ENCODE measurements at places on chromosomes 12 and 14.

DNA sequence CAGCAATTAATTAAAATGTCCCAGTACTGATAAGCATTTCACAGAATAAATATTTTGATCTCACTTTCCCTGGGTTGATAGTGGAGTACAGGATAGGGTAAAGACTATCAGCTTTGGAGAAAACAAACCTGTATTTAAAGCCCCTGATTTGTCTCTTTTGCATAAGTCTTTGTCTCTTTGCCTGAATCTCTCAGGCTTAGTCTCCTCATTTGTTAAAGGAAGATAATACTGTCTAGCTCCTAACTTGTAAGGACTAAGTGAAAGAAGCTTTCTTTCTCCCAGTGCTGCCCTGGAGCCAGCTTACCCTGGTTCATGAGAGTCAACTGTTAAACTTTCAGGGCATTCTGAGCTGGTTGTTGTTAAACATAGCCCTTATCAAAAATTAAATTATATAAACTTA, 5.5 kb upstream of the NR1H4 start:
- DNase-seq: no peak

GRCh38 chr14:54085232-54085761, 128.7 kb upstream of the BMP4 start:
- no peak for DNase-seq

DNA sequence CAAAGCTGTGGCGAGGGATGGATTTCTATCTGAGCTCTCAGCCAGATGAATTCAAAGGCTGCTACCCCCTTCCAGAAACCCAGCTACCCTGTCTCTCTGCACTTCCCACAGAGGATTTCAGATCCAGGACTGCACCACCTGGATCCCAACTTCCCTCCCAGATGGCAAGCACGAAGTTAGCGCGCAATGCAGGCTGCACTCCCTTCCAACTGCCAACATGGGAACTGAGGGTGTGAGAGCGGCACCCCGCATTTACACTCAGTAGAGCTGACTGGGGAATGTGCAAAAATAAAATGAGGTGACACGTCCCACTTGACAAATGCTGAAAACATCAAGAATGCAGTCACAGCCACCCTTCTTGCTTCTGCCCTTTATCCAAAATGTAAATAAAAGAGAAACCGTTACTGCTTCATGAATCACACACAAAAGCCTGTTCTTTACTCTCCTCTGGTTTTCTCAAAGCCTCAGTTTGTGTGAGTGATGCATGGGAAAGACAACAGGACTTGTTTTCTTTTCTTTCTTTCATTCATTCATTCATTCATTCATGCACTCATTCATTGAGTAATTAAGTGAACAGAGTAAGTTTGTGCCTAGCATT, 85.7 kb downstream of the ITPK1 start:
- no peak for DNase-seq

- no peak for DNase-seq
Observed at GRCh38 chr12:132514838-132515237, 24.9 kb downstream of the FBRSL1 start.

- DNase-seq: no peak
Observed at GRCh38 chr12:42234970-42235369, 3.1 kb downstream of the YAF2 start.

- DNase-seq: no peak
Observed at GRCh38 chr12:65391711-65392110, 113.2 kb downstream of the MSRB3 start.

DNA sequence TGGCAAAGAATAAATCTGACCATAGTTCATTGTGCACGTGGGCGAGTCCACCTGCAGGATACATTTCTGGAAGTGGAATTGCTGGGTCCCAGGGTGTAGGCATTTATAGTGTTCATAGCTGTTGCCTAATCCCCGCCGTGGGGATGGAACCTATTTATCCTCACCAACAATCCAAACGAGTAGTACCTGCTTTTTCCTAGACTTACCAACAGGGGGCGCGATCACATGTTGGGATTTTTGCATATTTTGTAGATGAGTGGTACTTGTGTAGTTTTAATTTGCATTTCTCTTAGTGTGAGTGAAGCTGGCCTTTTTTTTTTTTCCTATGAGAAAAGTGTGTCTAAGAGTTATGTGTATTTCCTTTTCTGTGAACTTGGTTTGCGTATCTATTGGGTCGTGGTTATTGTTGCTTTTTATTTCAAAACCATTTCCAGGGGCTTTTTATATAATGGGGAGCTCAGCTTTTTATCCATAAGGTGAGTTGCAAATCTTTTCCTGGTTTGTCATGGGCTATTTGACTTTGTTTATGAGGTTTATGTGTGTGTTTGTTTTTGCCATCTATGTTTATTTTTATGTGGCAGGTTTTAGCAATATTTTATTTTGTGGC, 67.2 kb downstream of the CCDC92 start:
- no peak for DNase-seq

GRCh38 chr12:52477651-52478050, 4.0 kb upstream of the KRT6C start:
- no peak for DNase-seq

DNA sequence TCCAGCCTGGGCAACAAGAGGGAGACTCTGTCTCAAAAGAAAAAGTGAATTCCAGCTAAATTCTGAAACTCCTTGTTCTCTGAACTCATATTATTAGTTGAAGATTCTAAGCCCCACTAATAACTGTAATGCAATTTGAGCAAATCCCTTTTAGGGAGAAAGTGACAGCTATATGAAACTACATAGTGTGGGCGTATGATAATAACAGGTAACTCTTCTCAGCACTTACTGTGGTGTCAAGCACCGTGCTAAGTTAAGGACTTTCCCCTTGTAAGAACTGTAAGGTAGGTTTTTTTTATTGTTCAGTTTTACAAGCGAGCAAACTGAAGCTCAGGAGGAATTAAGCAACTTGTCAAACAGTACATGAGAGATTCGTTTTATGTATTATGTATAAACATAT, 5.4 kb downstream of the ANKRD13A start:
- DNase-seq: peak; percentile 68

DNA sequence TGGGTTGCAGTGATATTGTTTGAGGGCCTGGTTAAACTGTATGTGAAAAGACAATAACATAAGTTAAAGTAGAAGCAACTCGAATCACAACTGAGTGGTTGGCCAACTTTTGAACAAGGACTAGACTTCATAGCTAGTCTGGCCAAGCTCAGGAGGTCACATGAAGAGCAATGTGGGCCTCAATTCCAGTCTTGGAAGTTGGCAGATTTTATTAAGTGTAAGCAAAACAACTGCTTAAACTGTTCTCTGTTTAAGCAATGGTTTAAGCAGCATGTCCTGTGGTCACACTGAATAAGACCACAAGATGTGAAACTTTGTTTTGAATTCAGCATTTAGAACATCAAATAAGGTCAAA, 100.4 kb downstream of the TMTC3 start:
- no peak for DNase-seq

DNA sequence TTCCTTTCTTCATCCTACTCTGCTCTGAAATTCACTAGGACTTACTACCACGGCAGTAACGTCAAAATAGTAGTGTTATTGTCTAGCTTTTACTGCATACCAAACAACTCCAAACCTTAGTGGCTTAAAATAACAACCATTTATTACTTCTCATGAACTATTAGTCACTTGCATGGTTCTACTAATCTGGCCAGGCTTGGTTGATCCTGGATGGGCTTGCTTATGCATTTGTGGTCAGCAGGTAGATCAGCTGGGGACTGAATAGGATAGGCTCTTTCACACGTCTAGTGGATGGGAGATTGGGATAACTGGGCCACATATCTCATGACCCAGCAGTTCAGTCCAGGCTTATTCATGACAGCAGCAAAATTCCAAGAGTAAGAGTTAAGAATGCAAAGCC, 9.4 kb upstream of the SLC35F4 start:
- no peak for DNase-seq

DNA sequence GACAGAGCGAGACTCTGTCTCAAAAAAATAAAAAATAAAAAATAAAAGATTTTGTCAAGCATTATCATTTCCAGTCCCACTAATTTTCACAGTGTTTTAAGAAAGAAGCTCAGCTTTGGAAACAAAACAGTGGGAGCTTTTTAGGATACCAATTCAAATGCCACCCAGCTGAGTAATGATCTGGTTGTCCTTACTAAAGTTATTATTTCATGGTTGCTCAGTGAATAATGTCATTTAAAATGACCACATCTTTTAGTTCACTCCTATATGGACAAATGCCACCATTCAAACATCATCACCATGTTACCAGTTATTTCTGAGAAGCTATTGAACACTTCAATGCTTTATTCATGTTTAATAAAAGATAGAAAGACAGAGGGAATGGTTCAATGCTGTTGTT, 365.0 kb downstream of the CCER1 start:
- DNase-seq: no peak

- no peak for DNase-seq
Observed at GRCh38 chr12:10967409-10967808, 19.3 kb downstream of the TAS2R50 start.

DNA sequence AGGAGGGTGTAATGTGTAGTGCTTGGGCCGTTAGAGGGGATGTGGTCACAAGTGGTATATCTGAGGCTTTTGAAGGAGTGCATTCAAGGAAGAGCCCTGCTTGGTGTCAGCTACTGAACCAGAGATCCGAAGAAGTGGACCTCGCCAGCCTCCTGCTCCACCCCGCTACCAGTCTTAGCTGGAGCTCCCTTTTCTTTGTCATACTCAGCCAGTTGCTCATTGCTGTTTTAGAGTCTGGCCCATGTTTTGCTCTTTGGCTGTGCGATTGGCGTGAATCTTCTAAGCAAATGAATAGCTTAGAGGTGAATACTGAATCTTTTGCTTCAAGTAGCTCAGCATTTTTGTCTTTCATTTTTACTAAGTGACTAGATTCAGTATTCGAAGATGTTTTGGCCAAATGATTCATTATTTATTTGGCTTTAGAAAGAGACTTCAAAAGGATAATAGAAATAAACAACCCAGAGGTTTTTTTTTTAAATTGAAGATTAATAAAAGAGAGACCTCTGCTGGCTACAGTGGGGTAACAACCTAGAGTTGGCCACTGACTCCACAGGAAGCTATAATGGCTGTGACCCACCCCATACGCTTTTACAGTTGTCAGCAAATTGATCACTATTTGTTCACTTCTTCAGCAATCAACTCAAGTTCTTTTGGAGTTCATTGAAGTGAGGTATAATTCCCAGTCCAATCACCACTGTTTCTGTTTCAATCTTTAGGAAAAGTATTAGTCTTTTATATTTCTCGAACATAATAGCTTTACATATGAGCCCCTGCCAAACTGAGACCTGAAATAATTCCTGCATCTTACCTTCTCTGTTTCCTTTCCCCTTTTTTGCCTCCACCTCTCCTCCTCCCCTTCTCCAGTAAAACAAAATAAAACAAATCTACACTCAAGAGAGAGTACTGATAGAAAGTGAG, 19.9 kb downstream of the CDKN1B start:
- no peak for DNase-seq

DNA sequence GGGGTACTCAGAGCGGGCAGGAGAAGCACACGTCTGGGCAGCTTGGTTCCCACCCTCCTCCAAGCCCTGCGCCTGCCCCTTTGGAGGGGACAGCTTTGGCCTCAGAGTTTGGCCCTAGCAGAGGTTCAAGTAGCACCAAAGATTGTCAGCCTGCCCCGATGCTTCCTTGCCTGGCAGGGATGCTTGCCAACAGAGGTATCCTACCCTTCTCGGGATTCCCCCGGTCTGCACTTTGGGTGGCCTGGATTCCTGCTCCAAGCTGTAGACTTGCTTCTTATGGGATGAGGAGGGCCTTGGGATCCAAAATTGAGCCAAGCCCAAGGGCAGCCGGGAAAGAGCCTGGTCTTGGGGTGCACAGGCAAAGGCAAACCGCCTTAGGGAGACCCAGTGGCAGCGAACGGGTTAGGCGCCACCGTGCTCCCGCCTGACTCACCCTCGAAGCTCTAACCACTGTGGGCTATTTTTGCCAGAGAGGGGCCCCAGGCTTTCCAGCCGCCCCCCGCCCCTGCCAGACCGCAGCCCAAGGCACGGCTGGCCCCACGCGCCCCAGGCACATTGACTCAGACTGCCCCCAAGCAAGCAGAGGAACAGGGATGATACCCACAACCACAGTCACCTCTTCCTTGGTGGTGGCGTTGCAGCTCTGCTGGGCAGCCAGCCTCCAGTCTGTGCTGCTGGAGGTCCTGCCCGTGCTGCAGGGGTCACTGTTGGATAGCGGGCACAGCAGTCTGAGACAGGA, 847 bp upstream of the WNT10B start:
- no peak for DNase-seq

DNA sequence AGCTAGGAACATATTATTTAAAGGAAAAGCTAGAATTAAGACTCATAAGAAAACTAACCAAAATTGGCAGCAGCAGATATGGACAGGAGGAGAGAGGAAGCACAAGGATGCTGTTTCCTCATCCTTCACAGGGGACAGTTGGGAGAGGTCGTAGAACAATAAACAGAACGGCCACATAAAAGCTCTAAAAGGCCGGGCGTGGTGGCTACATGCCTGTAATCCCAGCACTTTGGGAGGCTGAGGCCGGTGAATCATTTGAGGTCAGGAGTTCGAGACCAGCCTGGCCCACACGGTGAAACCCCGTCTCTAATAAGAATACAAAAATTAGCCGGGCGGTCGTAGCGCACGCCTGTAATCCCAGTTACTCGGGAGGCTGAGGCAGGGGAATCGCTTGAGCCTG, 10.5 kb downstream of the TCL1B start:
- DNase-seq: no peak
